ENCODE measurements at places on chromosomes 13 and 19.

DNA sequence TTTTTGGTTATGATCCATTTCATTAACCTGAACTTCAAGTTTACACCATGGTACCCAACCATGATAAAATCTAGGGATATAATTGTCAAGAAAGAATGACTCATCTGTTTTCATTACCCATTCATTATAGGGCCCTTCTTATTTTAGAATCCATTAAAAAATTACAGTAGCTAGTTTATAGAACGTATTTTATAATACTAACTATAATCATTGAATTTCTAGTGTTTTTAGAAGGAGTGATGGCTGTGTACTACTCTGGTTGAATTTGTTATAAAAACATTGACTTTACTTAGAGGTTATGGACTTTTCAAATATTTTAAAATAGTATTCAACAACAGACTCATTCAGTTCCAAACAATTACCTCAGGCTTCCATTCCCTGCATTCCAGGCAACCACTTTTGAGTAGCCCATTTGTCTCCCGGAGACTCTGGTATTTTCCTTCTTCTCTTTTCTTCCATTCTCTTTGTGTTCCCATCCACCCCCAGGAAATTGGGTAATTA is 71.9 kb upstream of the KLF12 start:
- no peaks in the 10 kb centered on the region for H3K36me3 ChIP-seq
- no peak overlapping the region for H3K27ac ChIP-seq
- no peaks in the 10 kb centered on the region for H3K4me1 ChIP-seq
- peaks cover 15% of the 10 kb centered on the region for H3K27me3 ChIP-seq
- H3K4me3 ChIP-seq: no peak overlapping the region

DNA sequence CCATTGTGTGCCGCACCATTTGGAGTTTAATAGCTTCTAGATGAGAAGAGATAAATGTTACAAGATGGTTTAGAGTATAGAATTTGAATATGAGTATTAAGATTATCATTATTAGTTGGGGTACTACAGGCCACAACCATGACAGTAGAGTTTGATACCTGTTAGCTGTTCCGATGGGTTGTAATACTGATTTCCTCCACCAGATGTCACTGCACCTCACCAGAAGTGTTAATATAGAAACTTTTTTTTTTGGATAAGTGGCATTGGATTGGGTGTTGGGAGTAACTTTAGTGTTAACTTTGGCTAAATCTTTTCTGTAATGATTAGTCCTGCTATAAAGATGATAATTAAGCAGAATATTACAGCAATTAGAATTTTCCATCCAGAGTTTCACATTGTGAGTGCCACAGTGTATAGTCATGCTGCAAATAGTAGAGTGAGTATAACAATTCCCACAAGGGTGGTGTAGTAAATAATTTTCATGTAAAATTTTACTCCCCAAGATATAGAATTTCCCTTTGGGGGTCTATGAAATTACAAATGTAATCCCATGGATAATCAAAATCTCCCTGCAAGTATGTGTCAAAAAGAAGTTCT is 56.3 kb downstream of the PSG3 start:
- no peak overlapping the region for H3K27ac ChIP-seq
- H3K36me3 ChIP-seq: no peaks in the 10 kb centered on the region
- H3K4me1 ChIP-seq: no peaks in the 10 kb centered on the region
- DNase-seq: no peak

- H3K27me3 ChIP-seq: no peaks in the 10 kb centered on the region
- H3K36me3 ChIP-seq: peaks cover 47% of the 10 kb centered on the region
- H3K4me3 ChIP-seq: no peak overlapping the region
- H3K4me1 ChIP-seq: no peaks in the 10 kb centered on the region
- no peak for DNase-seq
- no peak overlapping the region for H3K27ac ChIP-seq
Measured at GRCh38 chr19:34387446-34387810, 16.8 kb upstream of the PDCD2L start.

- no peaks in the 10 kb centered on the region for H3K27me3 ChIP-seq
- H3K4me1 ChIP-seq: no peaks in the 10 kb centered on the region
- peaks cover 36% of the 10 kb centered on the region for H3K36me3 ChIP-seq
- H3K4me3 ChIP-seq: no peak overlapping the region
- no peak overlapping the region for H3K27ac ChIP-seq
Measured at GRCh38 chr19:3748965-3749364, 12.5 kb downstream of the APBA3 start.

DNA sequence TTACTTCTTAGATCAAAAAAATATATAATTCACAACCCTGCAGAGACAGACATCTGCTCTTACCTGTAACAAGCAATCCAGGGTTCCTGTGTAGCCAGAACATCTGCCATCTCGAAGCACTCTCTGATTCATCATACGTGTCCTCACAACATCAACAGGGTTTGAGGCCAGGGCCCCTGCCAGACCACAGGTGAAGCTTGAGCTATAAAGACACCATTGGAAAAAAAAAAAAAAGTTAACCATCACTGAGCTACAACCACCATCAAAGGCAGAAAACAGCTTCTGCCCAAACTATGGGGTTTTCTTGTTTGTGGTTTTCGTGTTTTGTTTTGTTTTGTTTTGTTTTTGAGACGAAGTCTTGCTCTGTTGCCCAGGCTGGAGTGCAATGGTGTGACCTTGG is 19.3 kb downstream of the SLC25A30 start:
- H3K27ac ChIP-seq: no peak overlapping the region
- H3K36me3 ChIP-seq: peaks cover 74% of the 10 kb centered on the region
- no peak for DNase-seq
- no peaks in the 10 kb centered on the region for H3K4me1 ChIP-seq
- H3K27me3 ChIP-seq: no peaks in the 10 kb centered on the region
- H3K4me3 ChIP-seq: no peak overlapping the region

GRCh38 chr13:108102771-108103170 is 112.6 kb downstream of the LIG4 start:
- DNase-seq: no peak
- H3K4me1 ChIP-seq: no peaks in the 10 kb centered on the region
- H3K4me3 ChIP-seq: no peak overlapping the region
- no peaks in the 10 kb centered on the region for H3K36me3 ChIP-seq
- peaks cover 7% of the 10 kb centered on the region for H3K27me3 ChIP-seq

DNA sequence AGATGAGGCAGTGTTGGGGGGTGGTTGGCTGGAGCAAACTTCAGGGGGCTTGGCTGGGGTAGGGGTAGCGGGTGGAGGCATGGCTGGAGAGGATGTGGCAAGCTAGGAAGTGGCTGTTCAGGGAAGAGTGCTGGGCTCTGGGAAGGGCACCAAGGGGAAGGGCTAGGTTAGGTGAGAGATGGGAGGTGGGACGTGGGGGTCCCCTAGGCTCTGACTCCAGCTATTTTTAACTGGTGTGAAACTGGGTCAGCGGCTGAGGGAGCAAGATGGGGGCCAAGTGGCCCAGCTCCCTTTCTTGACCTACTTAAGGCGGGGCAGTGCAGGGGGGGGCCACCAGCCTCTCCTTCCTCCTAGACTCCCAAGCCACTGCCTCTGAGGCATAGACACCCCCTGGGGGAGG is 7.3 kb downstream of the KCNC3 start:
- peaks cover 21% of the 10 kb centered on the region for H3K36me3 ChIP-seq
- H3K27me3 ChIP-seq: no peaks in the 10 kb centered on the region
- H3K4me3 ChIP-seq: no peak overlapping the region
- no peak for DNase-seq

DNA sequence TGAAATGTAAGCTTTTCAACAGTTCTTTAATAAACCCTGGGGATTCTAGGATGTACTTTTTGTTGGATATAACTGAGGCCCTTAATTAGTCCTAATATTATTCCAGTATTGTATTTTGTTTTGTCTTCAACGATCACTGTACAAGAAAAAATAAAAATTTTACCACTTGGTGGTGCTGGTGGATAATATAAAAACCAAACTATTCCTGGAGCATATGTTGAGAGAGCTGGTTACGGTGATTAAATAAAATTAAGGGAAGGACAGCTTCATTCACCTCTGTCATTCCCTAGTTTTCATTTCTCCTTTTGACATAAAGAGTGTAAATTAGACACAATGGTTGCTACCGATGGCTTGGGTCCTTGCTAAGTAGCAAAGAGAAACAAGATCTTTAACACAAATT is 598.6 kb upstream of the PCDH20 start:
- H3K36me3 ChIP-seq: no peaks in the 10 kb centered on the region
- H3K27me3 ChIP-seq: no peaks in the 10 kb centered on the region
- no peaks in the 10 kb centered on the region for H3K4me1 ChIP-seq
- H3K27ac ChIP-seq: no peak overlapping the region
- no peak for DNase-seq

GRCh38 chr19:10521461-10522171 is 4.4 kb upstream of the S1PR5 start:
- no peak overlapping the region for H3K27ac ChIP-seq
- H3K27me3 ChIP-seq: peaks cover 26% of the 10 kb centered on the region
- no peaks in the 10 kb centered on the region for H3K36me3 ChIP-seq
- H3K4me3 ChIP-seq: no peak overlapping the region
- no peak for DNase-seq

DNA sequence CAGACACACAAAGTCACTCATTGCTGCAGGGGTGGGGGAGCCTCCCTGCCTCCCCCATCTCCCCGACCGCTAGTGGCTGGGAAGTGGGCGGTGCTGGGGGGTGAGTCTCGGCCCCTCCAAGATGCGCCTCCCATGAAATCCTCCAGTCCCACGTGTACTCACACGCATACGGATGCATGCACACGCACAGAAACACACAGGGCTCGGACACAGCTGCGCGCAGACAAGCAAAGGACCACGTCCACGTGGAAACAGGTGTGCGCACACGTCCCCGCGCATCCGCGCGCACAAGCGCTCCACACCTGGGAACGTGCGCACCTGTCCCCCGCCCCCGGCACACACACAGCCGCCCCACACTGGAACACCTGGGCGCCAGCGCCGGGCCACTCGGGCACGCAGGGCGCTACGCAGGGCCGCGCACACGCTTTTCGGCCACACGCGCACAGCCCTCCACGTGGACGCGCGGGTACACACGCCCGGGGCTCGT is 687 bp downstream of the MATK start:
- H3K27me3 ChIP-seq: peaks cover 5% of the 10 kb centered on the region
- H3K4me1 ChIP-seq: peaks cover 21% of the 10 kb centered on the region
- DNase-seq: no peak
- no peak overlapping the region for H3K27ac ChIP-seq
- H3K36me3 ChIP-seq: peaks cover 10% of the 10 kb centered on the region

GRCh38 chr13:106455190-106455589 is 80.3 kb downstream of the EFNB2 start:
- H3K27ac ChIP-seq: no peak overlapping the region
- no peaks in the 10 kb centered on the region for H3K36me3 ChIP-seq
- no peak overlapping the region for H3K4me3 ChIP-seq
- peaks cover 4% of the 10 kb centered on the region for H3K27me3 ChIP-seq

DNA sequence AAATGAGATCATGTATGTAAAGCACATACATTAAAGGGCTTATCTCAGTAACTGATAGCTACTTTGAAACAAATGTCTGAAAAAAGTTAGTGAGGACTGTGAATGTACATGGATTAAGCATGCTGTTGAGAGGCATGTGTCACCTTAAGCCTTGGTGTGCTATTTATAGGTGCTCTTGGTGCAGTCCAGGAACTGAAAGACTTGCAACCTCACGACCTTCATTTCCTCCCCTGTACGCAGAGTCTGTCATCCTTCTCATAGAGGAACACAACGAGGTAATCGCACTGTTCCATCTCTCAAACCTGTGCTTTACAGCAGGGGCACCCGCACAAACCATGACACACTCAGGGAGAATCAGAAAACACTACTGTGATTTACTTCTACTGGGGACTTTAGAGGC is 65.6 kb downstream of the UFM1 start:
- no peaks in the 10 kb centered on the region for H3K36me3 ChIP-seq
- no peak overlapping the region for H3K27ac ChIP-seq
- H3K4me3 ChIP-seq: no peak overlapping the region
- peaks cover 3% of the 10 kb centered on the region for H3K27me3 ChIP-seq
- DNase-seq: no peak

- peaks cover 3% of the 10 kb centered on the region for H3K27me3 ChIP-seq
- peaks cover 8% of the 10 kb centered on the region for H3K4me1 ChIP-seq
- H3K27ac ChIP-seq: no peak overlapping the region
- no peak for DNase-seq
Measured at GRCh38 chr19:32686847-32687475, 4.7 kb upstream of the NUDT19 start.

DNA sequence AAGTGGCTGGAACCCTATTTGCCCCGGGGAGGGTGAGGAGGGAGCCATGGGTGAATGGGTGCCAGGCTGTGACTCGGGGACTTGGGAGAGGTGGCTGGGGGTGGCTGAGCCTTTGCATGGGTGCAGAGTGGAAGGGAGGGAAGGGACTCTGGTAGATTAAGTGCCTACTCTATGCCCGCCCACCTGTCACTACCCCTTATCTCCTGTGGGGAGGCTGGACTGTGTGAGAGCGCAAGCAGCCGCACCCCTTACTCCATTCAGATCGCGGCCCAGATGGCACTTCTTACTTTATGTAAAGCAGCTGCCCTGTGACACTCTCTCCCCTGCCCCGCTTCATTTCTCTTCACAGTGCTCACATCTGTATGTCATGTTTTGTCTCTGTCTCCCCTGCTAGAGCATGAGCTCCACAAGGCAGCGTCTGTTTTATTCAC is 2.9 kb downstream of the KASH5 start:
- DNase-seq: peak; percentile 46
- H3K4me1 ChIP-seq: peaks cover 46% of the 10 kb centered on the region
- H3K36me3 ChIP-seq: no peaks in the 10 kb centered on the region
- peak overlapping the region; percentile 50 for H3K4me3 ChIP-seq

DNA sequence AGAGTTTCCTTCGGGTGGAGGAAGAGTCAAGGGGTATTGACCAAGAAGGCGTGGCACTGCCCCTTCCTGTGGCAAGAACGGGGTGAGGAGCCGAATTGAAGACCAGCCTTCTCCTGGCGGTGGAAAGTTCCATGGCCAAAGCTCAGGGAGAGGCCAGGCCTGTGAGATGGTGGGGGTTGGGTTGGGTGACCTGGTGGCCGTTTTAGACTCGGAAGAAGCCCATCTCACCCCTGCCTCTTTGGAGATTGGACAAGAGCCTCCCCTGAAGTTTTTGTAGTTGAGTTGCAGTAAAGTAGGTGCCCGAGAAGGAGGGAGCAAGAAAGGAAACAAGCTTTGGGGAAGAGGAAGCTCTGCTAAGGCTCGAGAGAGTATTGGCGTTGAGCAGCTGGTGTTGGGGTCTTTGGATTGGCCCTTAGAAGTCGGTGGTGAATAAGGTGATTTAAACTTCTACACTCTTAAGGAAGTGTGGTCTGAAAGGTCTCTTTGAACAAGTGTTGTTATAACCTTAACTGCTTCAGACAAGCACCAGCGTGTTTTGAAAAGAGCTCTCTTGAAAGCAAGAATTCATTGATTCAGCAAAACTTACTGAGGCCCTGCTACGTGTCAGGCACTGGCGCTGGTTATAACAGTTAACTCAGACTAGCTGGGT is 964 bp downstream of the SPINT2 start:
- H3K36me3 ChIP-seq: peaks cover 9% of the 10 kb centered on the region
- H3K27me3 ChIP-seq: no peaks in the 10 kb centered on the region
- peak; percentile 23 for DNase-seq
- peaks cover 43% of the 10 kb centered on the region for H3K4me1 ChIP-seq
- peak overlapping the region; percentile 88 for H3K4me3 ChIP-seq

GRCh38 chr19:15337202-15337601 is 4.9 kb upstream of the BRD4 start:
- H3K4me3 ChIP-seq: no peak overlapping the region
- H3K27ac ChIP-seq: no peak overlapping the region
- H3K36me3 ChIP-seq: peaks cover 27% of the 10 kb centered on the region
- DNase-seq: no peak
- H3K27me3 ChIP-seq: no peaks in the 10 kb centered on the region
- peaks cover 22% of the 10 kb centered on the region for H3K4me1 ChIP-seq

Data from activated B cell treated with CpG ODN at 0.5 μM for 24 hours (primary cell).